Activated CD4-positive, alpha-beta T cell treated with anti-CD3 and anti-CD28 coated beads for 24 hours (primary cell): ENCODE measurements at places on chromosomes 12 and 14.

DNA sequence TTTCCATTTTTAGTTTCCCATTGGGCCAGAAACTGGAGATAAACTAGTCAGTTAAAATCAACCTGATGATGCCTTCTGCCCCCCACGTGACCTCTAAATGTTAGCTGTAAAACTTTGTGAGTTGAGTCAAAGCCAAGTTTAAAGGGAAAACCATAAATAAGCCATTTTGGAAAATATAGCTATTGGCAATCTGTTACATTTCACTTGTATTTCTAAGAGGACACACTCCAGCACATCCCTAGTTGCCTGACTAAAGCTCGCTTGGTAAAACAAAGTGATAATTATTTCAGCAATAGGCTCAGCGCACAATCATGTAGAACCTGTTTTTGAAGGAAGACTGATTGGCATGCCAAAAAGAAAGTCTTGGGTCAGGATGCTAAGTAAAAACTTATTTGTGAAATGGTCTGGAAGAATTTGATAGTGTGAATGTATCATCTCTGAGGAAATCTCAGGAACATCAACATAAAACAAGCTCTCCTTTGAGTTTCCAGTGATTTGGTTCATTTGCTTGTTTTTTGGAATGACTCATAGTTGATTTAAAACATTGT is 49.2 kb upstream of the AEBP2 start:
- no peak for DNase-seq

DNA sequence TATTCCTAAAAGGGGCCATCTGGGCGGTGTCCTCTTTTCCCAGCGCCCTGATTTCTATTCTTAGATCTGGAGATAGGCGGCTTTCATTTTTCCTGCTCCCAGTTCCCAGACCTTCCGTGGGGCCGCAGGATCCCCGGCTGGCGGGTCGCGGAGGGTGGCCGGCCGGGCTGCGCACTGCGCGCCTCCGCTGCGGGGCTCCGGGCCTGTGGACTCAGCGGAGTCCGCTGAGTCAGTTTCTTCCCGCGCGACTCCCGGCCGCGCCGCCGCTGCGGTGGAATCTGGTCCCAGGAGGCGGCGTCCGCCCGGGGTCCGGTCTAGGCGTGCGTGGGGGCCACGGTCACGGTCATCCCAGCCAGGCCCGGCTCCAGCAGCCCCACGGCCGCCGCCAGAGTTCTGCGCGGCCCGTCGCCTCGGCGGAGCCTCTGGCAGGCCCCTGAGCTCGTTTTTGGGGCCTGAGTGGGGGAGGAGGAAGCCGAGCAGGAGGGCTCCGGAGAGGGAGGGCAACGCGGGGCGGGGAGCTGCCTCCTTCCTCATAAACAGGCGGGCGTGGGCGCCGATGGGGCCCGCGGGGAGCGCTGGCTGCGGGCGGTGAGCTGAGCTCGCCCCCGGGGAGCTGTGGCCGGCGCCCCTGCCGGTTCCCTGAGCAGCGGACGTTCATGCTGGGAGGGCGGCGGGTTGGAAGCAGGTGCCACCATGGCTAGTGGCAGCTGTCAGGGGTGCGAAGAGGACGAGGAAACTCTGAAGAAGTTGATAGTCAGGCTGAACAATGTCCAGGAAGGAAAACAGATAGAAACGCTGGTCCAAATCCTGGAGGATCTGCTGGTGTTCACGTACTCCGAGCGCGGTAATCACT is at the start of gene LRRK2:
Gene LRRK2, plus strand, starts transcription at position 559 of the 853 bp plus-strand sequence. Its CDS starts 135 bp downstream, at position 694.
- DNase-seq: no peak

DNA sequence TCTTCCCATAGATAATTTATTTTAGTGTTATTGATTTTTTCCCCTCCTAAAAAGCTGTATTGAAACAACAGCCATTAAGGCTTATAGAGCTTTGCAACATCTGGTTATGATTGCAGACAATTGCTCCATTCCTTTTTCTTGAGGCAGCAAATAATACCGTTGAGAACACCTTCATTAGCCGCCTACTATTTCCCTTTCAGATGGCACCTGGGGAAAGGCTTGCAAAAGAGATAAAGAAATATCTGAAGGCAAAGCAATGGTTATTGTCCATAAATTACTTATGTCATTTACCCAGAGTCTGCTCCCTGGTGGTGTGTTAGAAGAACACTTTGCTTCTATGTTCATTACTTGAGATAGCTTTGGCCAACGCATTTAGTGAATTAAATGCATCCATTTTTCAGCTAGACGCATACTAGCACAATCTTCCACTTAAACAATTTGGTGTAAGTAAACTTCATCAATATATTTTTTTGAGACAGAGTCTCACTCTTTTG is 377.8 kb downstream of the KCNH5 start:
- DNase-seq: no peak

GRCh38 chr14:77936138-77936639 is 136.3 kb downstream of the ADCK1 start:
- no peak for DNase-seq

GRCh38 chr12:2311020-2311778 is 258.4 kb downstream of the CACNA1C start:
- no peak for DNase-seq

DNA sequence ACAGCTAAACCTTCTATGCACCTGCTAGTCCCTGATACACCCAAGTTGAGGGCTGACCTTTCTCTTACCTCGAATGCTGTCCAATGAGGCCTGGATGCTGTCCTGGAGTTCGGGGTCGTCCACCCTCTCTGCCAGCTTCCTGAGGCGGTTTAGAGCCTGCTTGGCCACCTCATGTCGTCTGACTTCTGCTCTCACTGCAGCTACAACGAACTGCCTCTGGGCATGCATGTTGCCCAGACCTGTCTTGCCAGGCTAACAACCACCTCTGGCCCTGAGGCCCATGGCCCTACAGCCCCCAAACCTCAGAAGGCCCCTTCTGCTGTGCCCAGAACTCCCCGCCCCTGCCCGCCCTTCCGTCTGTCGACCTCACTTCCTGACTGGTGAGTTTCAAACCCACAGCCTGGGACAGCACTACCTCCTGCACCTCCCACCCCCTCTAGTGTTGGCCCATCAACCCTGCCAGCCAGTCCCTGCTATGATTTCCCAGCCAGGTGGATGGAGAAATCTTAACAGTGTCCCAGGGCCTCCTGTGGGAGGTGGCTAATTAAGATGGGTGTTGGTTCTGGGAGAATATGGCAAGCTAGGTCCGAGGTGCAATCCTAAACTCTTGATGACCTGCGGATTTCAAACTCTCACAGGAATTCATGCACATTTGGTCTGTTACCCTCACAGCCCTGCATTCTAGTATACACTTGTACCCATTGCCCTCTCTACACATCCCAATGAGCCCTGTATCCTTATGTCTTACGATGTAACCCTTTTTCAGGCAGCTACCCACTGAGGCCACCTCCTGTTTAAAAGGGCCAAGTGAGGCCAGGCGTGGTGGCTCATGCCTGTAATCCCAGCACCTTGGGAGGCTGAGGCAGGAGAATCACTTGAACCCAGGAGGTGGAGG is 2.7 kb upstream of the TSPAN31 start:
- peak; percentile 58 for DNase-seq

DNA sequence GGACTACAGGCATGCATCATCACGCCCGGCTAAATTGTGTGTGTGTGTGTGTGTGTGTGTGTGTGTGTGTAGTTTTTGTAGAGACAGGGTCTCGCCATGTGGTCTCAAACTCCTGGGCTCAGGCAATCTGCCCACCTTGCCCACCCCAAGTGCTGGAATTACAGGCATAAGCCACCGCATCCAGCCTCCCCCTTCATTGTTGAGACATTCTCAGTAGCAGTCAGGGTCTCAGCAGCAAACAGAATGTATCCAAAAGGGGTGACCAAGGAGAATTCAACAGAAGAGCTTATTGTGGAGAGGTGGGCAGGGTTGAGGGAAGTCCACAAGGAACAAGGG is 37.3 kb upstream of the PLEKHG6 start:
- no peak for DNase-seq

DNA sequence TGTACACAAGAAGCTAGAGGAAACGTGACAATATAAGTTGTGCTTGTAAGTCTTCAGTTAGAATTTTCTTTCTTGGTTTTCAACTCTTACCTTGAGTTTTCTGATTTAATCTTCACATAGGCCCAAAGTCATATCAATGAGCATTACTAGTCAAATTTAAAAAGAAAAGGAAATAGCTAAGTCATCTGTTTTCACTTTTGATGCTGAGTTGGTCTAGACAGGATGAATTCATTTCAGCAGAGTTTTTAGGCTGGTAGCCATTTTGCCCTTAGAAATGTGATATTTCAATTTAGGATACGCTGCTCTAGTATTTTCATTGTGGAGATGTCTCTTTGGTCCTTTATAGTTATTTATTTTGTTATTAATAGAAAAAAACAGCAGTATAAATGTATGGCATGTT is 44.6 kb upstream of the KRAS start:
- no peak for DNase-seq

- no peak for DNase-seq
These were observed 94.8 kb downstream of the BMP4 start for GRCh38 chr14:53861781-53862180.

GRCh38 chr12:115849262-115849943 is 428.1 kb downstream of the MED13L start:
- no peak for DNase-seq

DNA sequence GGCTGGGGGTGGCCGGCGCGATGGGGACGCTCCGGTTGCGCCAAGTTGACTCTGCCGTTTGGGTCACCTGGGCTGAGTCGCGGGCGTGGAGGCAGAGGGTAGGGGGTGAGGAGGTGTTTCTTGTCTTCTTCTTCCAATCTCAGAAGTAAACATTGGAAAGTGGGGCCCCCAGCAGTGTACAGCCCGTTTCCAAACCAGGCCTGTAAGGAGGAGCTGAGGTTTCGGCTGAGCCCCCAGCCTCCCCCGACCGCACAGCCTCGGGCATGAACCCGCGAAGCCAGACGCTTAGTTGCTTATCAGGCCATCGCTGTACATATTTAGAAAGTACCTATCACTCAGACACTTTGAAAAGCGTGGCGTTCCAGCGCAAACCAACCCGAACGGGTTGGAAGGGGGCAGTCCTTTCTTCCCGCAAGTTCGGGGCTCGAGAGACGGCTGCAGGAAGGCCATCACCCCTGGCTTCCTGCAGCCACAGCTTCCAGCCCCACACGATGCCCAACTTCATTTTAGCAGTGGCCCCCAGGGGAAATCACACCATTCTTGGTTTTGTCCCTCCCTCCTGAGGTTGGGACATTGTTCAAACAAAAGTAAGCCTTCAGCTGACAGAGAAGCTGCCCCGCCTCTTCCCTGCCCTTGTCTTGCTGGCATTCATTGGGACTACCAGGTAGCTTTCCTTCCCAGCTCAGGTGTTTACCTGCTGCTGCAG is 164.1 kb downstream of the ZFP36L1 start:
- DNase-seq: peak; percentile 3

GRCh38 chr14:50000380-50001150 is 107.7 kb downstream of the ARF6 start:
- peak; percentile 69 for DNase-seq

DNA sequence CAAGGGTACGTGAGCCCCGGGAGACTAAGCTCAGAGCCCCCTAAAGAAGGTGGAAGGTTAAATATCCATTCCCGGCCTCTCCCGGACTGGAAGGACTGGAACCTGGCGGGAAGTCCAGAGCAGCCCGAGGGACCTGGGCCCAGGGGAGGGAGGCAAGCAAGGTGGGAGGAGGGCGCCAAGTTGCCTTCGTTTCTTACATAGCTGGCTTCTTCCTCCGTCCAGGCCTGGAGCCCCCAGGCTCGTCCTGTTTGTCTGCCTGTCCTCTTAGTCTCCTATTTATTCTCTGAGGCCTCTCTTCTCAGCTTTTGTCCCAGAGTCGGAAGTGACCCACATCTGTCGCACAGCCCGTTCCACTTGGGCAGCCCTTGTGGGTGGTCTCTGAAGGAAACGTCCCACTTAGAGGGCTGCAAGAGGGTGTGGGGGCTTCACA is 745 bp downstream of the PCK2 start:
- no peak for DNase-seq

DNA sequence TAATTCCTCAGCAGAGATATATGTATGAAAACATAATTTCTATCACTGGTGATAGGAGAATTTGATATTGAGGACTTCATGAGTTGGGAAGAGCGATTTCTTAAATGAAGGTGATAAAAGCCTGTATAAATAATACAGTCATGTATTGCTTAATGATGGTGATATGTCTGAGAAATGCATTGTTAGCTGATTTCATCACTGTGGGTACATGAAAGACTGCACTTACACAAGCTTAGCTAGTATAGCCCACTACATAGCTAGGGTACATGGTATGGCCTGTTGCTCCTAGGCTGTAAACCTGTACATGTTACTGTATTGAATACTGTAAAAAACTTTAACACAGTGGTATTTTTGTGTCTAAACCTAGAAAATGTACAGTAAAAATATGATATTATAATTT is 63.4 kb downstream of the ANO4 start:
- DNase-seq: no peak

- peak; percentile 8 for DNase-seq
These were observed 1124.7 kb downstream of the FLRT2 start for GRCh38 chr14:86654558-86655184.

DNA sequence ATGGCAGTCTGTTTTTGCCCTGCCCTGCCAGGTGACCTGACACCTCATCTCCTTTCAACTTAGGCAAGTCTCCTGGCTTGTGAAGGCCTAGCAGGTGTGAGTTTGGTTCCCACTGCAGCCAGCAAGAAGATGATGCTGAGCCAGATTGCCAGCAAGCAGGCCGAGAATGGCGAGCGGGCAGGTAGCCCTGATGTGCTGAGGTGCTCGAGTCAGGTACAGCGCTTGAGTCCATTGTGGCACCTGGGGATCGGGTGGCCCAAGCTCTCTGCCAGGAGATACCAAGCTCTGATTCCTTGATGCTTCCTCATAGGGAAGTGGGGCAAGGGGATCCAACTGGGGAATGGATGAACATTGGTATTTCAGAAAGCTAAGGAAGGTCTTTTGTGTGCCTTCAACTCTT is 4.1 kb upstream of the CSAD start:
- DNase-seq: no peak

DNA sequence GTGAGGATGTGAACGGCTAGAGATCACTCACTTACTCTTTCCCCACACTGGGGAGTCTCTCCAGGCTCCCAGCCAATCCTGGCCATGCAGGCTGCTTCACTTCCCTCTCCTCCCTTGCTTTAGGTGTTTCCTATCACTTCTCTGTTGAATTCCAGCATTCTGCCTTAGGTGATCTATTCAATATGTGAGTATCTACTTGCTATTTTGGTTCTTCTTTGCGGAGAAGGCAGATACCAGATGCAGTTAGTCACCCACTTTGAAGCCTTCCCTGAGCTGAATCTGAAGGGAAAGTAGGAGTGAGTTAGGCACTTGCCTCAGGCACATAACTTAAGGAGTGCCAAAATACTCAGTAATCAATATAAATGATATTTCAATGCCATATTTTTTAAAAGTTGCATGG is 36.0 kb upstream of the FAR2 start:
- DNase-seq: no peak

- DNase-seq: no peak
These were observed 94.7 kb downstream of the SYNE3 start for GRCh38 chr14:95421741-95422140.

- no peak for DNase-seq
These were observed 14.0 kb downstream of the RNASE2 start for GRCh38 chr14:20969336-20969735.

DNA sequence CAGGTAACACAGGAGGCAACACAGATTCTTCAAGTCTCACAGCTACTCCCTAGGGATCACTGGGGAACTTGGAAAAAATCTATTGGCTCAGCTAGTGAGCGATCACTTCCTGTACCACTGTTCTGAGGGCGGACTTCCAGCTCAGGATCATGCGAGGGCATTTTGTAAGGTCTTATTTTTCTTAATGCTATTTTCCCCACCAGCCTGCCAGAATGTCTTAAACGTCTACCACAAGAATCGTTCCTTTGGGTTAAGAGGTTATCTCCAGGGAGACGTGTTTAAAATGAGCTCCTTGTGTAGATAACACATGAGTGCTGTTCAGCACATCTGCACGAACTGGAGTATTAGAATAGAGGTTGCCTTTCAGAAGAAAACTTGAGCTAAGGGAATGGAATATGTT is 162.6 kb downstream of the ETNK1 start:
- DNase-seq: no peak
